ENCODE measurements at places on chromosomes 5 and 9.

GRCh38 chr5:43691275-43691674 is 88.3 kb downstream of the NNT start:
- DNase-seq = no peak

GRCh38 chr5:9160747-9161146 is 385.1 kb downstream of the SEMA5A start:
- no peak for DNase-seq

DNA sequence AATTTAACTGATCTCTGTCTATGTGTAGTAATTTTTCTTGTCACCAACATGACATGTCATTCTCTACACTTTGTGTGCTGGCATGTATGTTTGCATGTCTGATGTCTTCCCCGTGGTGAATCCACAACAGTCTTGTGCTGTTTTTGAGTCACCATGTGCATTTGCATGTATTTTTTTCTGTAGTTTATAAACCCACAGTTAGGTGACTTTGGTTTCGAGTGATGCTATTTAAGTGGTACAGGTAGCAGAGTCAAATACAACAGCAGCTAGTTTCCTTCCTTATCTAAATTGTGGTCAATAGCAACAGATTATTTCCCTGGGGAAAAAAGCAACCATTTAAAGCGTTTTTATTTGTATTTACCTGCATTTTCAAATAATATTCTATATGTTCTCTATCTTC is 89.9 kb upstream of the FSD1L start:
- DNase-seq = no peak

GRCh38 chr9:86714999-86715398 is 232.3 kb downstream of the GAS1 start:
- DNase-seq = no peak

GRCh38 chr9:20351715-20352114 is 270.6 kb downstream of the MLLT3 start:
- DNase-seq = no peak

GRCh38 chr5:52605317-52606313 is 182.1 kb upstream of the ITGA1 start:
- DNase-seq = no peak

- no peak for DNase-seq
These were observed 45.9 kb upstream of the HMCN2 start for GRCh38 chr9:130219661-130220096.

- DNase-seq = no peak
These were observed 116.6 kb downstream of the SH3GL2 start for GRCh38 chr9:17695482-17695881.

Measured in stimulated activated CD8-positive, alpha-beta memory T cell treated with anti-CD3 and anti-CD28 coated beads, Interleukin-4, amount 100 ng/mL, for 1 hour (primary cell).